ENCODE measurements at places on chromosomes 1 and 21.

DNA sequence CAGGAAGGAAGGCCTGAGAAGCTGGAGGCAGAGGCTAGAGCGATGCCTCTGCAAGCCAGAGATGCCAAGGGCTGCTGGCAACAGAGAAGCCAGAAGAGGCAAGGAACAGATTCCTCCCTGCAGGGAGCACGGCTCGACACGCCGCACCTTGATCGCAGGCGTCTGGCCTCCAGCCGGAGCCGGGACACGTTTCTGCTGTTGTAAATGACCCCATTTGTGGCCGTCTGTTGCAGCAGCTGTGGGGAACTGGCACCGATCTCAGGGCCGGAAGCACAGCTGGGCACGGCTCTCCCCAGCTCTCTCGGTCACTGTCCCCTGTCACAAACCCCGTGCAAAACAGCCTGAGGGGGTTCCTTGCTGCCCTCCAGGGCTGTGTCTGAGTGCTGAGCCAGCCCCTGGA, 59.6 kb downstream of the SIK1 start:
- no peak for DNase-seq

DNA sequence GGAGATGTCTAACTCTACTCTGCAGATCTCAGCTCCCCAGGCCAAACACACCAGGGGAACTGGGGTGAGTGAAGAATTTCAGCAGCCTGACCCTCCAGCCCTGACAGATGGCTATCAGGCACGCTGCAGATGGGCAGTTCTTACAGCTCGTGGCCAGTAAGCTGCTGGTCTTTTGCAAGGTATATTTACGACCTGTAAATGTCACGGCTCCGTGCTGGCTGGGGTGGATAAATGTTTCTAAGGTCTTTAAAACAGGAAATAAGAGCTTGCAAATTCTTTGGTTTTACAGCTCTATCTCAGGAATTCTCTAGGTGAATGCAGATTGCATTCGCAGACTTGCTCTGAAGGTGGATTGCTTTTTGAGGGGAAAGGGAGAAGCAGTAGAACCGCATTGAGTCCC, 10.1 kb downstream of the DOP1B start:
- no peak for DNase-seq

GRCh38 chr1:211591980-211592493, 13.1 kb upstream of the SLC30A1 start:
- no peak for DNase-seq

DNA sequence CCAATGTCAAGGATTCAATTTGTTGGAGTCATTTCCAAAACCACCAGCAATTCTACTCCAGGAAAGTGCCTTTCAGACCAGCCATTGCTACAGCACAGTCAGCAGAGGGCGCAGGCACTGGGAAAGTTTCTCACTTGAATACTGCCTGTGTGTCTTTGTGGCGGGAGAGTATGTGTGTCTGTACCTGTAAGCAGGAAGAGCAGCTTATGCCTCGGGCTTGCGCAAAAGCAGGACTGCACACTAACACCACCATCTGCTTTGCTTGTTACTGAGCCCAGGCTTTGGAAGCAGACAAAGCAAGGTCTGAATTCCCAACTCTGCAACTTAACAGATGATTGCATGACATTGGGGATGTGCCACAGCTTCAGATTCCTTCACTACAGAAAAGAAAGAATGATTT, 7.0 kb upstream of the CTSE start:
- peak; percentile 78 for DNase-seq

GRCh38 chr1:162388615-162389014, 7.1 kb downstream of the C1orf226 start:
- DNase-seq: no peak

- DNase-seq: no peak
Observed at GRCh38 chr1:115262886-115263285, 75.2 kb downstream of the NGF start.

GRCh38 chr1:2003541-2004131, at the start of gene CFAP74:
Gene CFAP74, minus strand, starts transcription at chr1:2003786. Its CDS starts 12,830 bp downstream, at chr1:1990956.
- no peak for DNase-seq

Measured in pancreas (tissue), 10 donors.